ENCODE measurements at places on chromosomes 3 and 15.

GRCh38 chr3:125512135-125512920 is 7.7 kb downstream of the SNX4 start:
- peak overlapping the region; percentile 29 for H3K27ac ChIP-seq
- DNase-seq = no peak
- H3K36me3 ChIP-seq = peaks cover 7% of the 10 kb centered on the region
- H3K27me3 ChIP-seq = no peaks in the 10 kb centered on the region

DNA sequence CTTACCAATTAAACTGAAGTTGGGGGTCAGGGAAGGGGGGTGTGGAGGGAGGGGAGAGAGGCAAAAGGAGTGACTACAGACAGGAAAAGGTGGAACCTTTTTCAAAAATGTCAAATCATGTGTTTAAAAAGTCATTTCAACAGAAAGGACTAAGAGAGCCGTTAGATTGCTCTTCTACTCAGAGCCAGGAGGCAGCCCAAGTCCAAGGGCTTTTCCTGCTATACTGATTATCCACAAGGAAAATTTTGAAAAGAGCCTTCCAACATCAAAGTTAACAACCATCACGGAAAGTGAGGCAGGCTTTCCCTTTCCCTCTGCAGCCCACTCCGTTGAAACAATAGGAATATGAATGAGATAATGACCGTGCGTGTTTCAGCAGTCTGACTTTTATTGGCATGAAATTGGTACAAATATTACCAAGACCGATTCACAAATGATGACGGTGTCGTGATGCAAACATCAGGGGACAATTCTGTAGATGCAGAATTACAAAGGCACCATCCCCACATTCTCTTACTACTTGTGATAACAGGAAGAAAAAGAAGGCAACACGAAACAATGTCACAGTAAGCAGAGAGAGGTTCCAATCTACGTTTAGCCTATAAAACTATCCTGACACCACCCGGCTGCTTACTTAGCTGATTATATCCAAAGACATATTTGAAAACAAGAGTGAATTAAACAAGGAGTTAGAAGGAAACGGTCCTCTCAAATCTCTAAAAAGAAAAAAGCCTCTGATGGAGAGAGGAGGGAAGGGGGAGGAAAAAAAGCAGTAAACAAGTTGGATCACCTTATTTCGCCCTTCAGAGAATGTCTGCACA is 453.7 kb downstream of the FOXP1 start:
- peak overlapping the region; percentile 45 for H3K4me3 ChIP-seq
- H3K27me3 ChIP-seq = no peaks in the 10 kb centered on the region
- H3K36me3 ChIP-seq = no peaks in the 10 kb centered on the region
- peaks cover 89% of the 10 kb centered on the region for H3K4me1 ChIP-seq
- no peak for DNase-seq

GRCh38 chr3:148214705-148215104 is 483.0 kb upstream of the AGTR1 start:
- DNase-seq = no peak
- no peaks in the 10 kb centered on the region for H3K27me3 ChIP-seq
- no peak overlapping the region for H3K4me3 ChIP-seq
- no peak overlapping the region for H3K27ac ChIP-seq
- H3K36me3 ChIP-seq = no peaks in the 10 kb centered on the region
- no peaks in the 10 kb centered on the region for H3K4me1 ChIP-seq

GRCh38 chr15:98530570-98530969 is 117.8 kb upstream of the IGF1R start:
- H3K36me3 ChIP-seq = no peaks in the 10 kb centered on the region
- H3K27ac ChIP-seq = no peak overlapping the region

- peak; percentile 64 for DNase-seq
- H3K27ac ChIP-seq = no peak overlapping the region
- peaks cover 100% of the 10 kb centered on the region for H3K27me3 ChIP-seq
- peaks cover 22% of the 10 kb centered on the region for H3K4me1 ChIP-seq
- no peak overlapping the region for H3K4me3 ChIP-seq
Measured at GRCh38 chr3:181700168-181701087, 11.3 kb upstream of the SOX2 start.

DNA sequence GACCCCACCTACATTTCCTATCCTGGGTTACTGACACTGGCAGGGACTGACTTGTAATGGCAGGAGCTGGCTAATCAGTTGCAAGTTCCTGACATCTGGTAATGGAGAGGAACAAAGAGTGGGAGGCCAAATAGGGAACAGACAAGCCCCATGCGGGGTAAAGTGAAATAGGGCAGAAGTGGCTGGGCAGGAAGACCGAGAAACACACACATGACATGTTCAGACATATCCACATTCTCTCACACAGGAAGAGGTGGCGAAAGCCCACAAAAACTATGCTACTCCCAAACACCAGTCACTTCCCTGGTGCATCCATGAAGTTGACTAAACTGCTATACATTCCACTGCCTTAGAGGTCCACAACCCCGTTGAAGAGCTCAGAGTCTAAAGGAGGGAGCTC is 394.1 kb upstream of the TBL1XR1 start:
- DNase-seq = peak; percentile 19
- H3K27ac ChIP-seq = no peak overlapping the region
- no peak overlapping the region for H3K4me3 ChIP-seq
- H3K27me3 ChIP-seq = no peaks in the 10 kb centered on the region
